ENCODE measurements at places on chromosomes 6 and 20.

DNA sequence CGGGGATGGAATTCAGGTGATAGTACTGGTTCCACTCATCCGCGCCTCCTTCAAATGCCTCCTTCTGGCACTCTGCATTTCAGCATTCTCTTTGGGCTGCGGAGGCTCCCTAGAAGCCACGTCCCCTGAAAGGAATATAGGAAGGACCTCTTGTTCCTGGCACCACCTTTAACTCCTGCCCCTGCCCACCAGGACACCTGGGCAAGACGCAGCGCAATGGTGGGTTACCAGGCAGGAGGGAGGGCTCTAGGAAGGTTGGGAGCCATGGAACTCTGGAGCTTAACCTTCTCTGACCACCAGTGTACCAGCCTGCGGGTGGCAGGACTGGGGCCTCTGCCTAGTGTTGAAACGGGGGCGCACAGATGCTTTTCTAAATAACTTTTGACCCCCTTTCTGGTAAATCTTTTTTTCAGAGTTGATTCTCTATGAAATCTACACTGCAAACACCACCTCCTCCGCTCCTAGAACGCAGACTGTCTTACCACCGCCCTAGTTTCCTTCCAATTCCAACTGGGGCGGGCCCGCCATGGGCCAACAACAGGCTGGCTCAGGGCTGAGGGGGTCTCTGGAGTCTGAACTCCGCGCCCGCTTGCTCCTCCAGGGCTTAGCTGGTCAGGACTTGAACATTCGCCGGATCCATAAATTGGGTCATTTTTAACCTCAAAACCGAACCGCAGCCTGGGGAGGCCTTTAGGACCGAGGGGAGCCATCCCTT is 871 bp upstream of the SYNDIG1 start:
- no peak for DNase-seq

DNA sequence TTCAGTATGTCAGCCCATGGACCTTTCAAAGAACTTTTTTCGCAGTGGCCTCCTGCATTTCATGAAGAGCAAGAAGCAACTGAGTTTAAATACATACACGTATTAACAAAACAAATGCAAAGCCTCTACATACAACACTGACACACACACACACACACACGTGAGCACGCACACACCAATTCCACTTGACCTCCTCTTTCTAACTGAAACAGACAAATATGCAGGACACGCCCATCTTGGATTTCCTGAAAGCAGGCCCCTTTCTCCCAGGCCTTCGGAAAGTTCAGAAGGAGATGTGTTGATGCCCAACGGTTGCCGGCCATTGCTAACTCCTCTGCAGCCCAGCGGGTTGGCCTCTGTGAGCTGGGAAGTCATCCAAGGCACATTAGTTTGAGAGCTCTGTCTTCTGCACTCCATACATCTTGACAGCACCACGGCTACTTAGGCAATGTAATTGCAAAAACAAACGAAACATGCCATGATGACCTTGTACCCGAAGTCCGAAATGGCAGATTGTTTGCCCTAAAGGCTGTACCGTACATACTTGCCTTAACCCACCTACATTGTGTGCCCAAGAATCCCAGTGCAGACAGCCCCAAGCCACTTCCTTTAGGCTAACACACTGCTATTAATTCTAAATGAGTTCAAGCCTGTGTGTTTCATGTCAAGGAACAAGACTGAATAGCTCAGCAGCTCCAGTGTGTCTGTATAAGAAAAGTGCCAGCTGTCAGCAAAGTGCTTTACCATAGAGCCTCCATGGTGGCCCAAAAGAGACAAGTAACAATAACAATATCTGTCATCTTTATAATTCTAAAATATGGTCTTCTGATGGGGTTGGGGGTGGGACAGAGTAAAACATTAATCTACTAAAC is 138.8 kb upstream of the RNF217 start:
- DNase-seq = no peak

- DNase-seq = no peak
These were observed 377.6 kb downstream of the KIF16B start for GRCh38 chr20:16195671-16196070.

- DNase-seq = no peak
These were observed 96.3 kb downstream of the GJA1 start for GRCh38 chr6:121531658-121532169.

GRCh38 chr6:81864124-81864523 is 111.6 kb upstream of the TENT5A start:
- DNase-seq = no peak

GRCh38 chr20:24568842-24569241 is 99.4 kb downstream of the SYNDIG1 start:
- no peak for DNase-seq

DNA sequence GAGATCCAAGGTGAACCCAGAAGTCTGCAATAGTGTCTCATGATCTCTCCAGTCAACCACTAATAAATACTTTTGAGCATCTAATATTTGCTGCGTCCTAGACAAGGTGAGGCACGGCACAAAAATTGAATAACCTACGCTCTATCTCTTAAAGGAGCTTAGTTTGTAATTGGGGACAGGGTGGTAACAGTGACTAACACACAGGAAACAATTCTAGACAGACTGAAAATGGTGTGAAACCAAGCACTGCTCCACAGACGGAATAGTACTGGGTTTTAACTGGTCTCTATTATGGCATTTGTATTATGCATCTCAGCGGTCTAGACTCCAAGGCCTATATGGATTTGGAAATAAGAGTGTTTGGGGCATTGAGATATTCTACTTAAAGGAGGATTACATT is 120.1 kb downstream of the CLIC5 start:
- no peak for DNase-seq

- no peak for DNase-seq
These were observed 36.3 kb downstream of the GSTA2 start for GRCh38 chr6:52726741-52727535.

DNA sequence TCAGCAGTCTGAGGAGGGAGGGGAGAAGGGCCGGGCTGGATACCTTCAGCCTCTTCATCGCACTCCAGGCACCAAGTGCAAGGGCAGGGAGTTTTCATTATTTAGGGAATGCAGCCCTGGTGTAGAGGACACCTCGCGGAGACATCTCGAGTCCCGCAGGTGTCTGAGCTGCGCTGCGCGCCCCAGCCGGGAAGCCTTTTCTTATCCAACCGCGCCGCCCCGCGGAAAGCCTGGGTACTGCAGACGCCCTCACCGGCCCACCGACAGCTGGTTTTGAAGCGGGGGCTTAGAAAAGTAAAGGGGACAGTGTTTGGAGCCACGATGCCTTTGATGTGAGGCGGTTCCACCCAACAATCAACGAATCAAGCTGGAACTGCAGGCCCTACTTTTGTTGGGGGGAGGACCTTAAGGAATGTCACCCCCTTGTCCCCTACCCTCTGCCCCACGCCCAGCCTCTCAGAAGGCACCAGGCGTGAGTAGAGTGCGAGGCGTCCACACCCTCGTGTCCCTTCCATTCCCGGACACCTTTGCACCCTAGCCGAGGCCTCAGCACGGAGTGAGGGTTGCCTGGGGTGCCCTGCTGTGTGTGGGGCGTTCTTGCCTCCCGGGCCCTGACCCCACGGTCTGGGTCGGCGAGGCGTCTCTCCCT is 8.6 kb downstream of the NKX2-2 start:
- no peak for DNase-seq

Data from NCI-H1694 (cell line).